ENCODE measurements at places on chromosomes 12 and 14. TPM values are rescaled to one million over a fixed set of nuclear protein-coding genes. Genes with fewer than 3 reads are reported as not detected.
A peak's percentile ranks its signal among the peaks of the same experiment; 100 is the strongest.

- no peak overlapping the region for H3K4me3 ChIP-seq
- no peaks in the 10 kb centered on the region for H3K4me1 ChIP-seq
- no peak overlapping the region for H3K27ac ChIP-seq
- H3K36me3 ChIP-seq: no peaks in the 10 kb centered on the region
- H3K27me3 ChIP-seq: peaks cover 6% of the 10 kb centered on the region
Measured at GRCh38 chr12:104582739-104583138, 126.0 kb downstream of the CHST11 start.

GRCh38 chr14:92348154-92348553 lies 25.2 kb downstream of the SLC24A4 start:
- H3K4me1 ChIP-seq: no peaks in the 10 kb centered on the region
- no peak overlapping the region for H3K27ac ChIP-seq
- peak; percentile 18 for DNase-seq
- peaks cover 27% of the 10 kb centered on the region for H3K27me3 ChIP-seq
- H3K4me3 ChIP-seq: no peak overlapping the region

DNA sequence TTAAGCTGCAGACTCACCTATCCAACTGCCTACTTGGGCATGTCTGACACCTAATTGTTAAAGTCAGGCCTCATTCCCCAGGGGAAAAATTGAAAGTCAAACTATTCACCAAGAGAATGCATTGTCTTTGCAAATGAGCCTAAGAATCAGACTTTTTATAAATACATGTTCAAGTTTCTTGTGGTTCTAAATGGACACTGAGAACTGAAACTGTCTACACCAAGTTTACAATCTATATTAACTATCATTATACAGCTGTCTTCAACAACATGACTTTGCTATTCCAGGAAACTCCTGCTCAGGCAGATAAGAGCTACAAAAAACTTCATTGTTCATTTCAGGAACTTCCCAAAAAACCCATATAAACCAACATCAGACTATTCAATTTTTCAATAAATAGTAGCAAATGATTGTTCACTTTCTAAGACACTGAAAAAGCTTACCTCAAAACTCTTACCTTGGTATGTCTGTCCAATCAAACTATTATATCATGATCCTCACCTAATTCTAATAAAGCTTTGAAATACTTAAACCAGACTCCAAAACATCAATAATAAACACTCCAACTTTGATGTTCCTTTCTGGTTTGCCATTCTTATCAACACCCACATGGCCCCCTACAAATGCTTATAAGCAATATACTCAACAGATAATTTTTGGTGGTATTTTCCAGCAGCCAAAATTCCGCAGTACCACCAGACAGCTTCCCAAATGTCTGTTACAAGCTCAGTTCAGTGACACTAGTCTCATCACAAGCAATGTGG lies 24.2 kb downstream of the CDK17 start:
- no peaks in the 10 kb centered on the region for H3K27me3 ChIP-seq
- H3K4me1 ChIP-seq: no peaks in the 10 kb centered on the region
- no peak overlapping the region for H3K27ac ChIP-seq
- no peak overlapping the region for H3K4me3 ChIP-seq

DNA sequence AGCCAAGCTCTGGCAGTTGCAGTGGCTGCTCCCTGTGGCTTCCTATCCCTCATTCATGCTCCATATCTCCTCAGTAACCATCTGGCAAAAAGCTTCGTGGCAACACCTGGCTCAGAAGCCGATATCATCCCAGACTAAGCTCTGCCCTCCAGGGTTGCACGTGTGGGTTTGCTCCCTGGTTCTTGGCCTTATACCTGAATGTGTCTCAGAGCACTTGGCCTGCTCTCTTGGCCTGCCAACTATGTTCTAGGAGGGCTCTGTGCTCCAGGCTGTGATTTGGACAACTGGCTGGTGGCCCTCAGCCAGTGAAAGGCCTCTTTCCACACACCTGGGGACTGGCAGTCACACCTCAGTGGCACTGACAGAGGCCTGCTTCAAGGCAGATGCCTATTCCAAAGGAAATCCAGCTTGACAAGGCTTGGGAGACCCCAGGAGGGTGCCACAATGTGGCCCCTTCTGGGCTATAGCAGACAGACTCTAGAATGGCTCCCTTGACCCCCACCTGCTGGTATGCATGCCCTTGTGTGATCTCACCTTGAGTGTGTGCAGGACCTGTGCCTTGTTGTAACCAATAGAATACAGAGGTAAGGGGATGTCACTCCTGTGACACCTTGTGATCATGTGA lies 10.5 kb downstream of the PLD4 start:
- H3K4me1 ChIP-seq: peaks cover 10% of the 10 kb centered on the region
- H3K27ac ChIP-seq: no peak overlapping the region
- H3K4me3 ChIP-seq: no peak overlapping the region
- no peak for DNase-seq

DNA sequence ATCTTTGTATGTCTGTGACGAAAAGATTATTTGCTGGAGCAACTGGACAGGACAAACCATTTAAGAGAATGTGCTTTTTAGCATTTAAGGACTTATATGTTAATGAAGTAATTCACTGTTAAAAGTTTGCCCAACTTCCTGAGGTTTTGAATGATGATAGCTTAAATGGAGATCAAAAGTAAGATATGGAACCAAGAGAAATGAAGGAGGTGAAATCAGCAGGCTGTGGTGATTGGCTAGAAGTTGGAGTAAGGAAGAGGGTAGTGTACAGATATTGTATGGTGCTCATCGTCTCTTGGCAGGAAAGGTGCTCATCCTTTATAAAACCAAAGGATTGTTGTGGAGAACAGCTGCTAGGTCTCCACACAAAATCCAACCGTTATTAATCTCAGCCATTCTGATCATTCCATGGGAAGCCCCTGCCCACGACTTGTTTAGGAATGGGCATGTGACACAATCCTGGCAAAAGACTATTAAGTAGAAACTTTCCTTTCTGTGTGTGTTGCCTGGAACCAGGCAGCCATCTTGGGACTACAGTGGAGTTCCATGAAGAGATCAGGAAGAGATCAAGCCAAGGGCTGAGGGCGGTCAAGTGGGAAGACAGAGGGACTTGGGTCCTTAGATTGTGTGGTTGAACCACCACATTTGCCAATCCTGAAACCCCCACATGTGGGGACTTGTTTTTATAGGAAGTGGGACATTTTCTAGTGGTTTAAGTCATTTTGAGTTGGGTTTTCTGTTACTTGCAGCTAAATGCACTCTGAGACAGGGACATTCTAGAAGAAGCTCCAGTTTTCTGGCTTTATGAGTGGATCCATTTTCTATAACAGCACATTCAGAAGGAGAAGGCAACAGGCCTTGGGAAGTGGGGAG lies 56.8 kb upstream of the CHST11 start:
- no peak overlapping the region for H3K27ac ChIP-seq
- H3K4me1 ChIP-seq: no peaks in the 10 kb centered on the region
- no peaks in the 10 kb centered on the region for H3K27me3 ChIP-seq
- H3K36me3 ChIP-seq: no peaks in the 10 kb centered on the region
- H3K4me3 ChIP-seq: no peak overlapping the region

DNA sequence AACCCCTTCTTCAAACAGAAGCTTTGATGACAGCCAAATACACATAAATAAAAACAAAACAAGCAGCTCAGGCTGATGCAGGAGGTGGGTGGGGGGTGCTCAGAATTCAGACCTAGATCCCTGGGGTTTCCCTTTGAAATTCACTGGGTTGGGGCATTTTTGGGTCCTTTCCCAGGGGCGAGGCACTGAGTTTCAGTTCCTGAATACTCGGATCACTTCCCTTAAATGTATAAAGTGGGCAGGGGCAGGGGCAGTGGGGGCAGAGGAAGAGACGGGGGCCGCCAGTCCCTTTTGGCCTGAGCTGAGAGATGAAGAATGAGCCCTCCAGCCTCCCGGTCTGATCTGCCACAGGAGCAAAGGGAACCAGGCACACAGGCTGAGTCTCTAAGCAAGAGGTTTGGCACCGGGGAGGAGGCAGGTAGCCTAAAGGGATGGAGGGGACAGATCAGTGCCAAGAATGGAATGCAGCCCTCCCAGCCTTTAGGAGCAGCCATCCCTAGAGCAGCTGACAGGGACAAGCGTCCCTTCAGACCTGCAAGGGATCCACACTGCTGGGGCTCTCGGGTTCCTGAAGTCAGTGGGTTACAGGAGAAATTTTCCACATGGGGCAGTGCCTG lies 20.3 kb downstream of the KDM2B start:
- H3K27ac ChIP-seq: no peak overlapping the region
- no peak for DNase-seq
- peaks cover 2% of the 10 kb centered on the region for H3K36me3 ChIP-seq
- H3K4me3 ChIP-seq: no peak overlapping the region

GRCh38 chr14:66939409-66939808 lies 249.8 kb upstream of the GARIN2 start:
- H3K27me3 ChIP-seq: no peaks in the 10 kb centered on the region
- no peaks in the 10 kb centered on the region for H3K4me1 ChIP-seq
- H3K27ac ChIP-seq: no peak overlapping the region
- H3K36me3 ChIP-seq: peaks cover 7% of the 10 kb centered on the region
- no peak overlapping the region for H3K4me3 ChIP-seq

LRRC10 gene
- polyA plus RNA-seq: not detected

DNA sequence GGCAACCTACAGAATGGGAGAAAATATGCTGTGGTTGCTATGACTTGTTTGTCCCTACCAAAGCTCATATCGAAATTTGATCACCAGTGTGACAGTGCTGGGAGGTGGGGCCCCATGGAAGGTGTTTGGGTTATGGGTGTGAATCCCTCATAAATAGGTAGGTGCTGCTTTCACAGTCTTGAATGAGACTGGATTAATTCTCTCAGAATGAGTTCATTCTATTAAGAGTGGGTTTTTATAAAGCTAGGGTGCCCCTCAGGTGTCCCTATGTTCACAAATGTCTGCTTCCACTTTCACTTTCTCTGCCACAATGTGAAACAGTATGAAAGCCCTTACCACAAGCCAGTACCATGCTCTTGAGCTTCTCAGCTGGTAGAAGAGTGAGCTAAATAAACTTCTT lies 133.5 kb downstream of the CPNE8 start:
- no peaks in the 10 kb centered on the region for H3K4me1 ChIP-seq
- H3K4me3 ChIP-seq: no peak overlapping the region
- H3K27ac ChIP-seq: no peak overlapping the region
- no peak for DNase-seq
- no peaks in the 10 kb centered on the region for H3K36me3 ChIP-seq

DNA sequence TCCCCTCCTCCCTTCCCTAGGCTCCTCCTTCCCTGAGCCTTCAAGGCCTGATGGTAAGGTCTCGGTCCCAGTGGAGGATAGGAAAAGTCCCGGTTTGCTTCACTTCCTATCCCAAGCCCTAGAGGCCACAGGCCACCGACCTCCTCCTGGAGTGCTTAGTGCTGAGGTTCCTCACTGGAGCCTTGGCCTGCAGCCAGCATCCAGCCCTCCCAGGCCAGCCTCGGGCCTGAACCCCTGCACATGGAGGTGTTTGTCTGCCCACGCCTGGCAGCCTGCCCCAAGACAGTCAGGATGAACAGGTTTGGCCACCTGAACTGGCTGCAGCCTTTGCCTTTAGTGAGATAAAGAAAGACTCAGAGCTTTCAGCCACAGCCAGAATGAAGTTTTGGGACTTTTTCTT lies 15.8 kb upstream of the KRT7 start:
- no peak overlapping the region for H3K4me3 ChIP-seq
- H3K27ac ChIP-seq: no peak overlapping the region
- H3K36me3 ChIP-seq: no peaks in the 10 kb centered on the region
- H3K4me1 ChIP-seq: peaks cover 28% of the 10 kb centered on the region

GRCh38 chr12:9273276-9273675 lies 65.1 kb upstream of the PZP start:
- H3K36me3 ChIP-seq: no peaks in the 10 kb centered on the region
- H3K4me1 ChIP-seq: no peaks in the 10 kb centered on the region
- H3K27me3 ChIP-seq: no peaks in the 10 kb centered on the region
- H3K27ac ChIP-seq: no peak overlapping the region

GRCh38 chr14:91396959-91397815 lies 20.4 kb downstream of the CCDC88C start:
- H3K27ac ChIP-seq: peak overlapping the region; percentile 47
- H3K4me3 ChIP-seq: no peak overlapping the region
- DNase-seq: peak; percentile 91
- no peaks in the 10 kb centered on the region for H3K27me3 ChIP-seq
- no peaks in the 10 kb centered on the region for H3K36me3 ChIP-seq

DNA sequence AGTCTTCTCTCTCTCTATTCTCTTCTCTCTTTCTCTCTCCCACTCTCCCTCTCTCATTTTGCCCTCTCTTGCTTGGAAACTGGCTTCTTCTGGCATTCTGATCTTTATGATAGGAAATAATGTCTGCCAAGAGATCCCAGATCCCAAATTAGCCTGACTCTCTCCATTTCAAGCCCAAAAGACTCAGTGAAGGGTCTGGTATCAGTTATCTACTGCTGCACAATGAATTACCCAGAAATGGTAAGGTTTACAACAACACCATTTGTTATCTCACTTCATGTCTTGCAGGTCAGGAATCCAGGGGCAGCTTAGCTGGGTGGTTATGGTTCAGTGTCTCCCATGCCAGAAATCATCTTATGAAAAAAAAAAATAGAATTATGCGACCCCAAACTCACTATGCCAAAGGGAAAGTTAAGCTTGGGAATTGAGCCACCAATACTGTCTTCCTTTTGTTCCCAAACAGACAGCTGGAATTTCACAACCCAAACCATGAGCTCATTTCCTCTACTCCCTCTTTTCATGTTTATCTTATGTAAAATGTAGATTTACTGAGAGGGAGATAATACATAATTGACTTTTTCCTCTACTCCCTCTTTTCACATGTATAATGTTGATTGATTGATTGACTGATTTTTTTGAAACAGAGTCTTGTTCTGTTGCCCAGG lies 67.8 kb upstream of the FICD start:
- H3K4me3 ChIP-seq: no peak overlapping the region
- H3K36me3 ChIP-seq: no peaks in the 10 kb centered on the region
- H3K27me3 ChIP-seq: no peaks in the 10 kb centered on the region
- H3K4me1 ChIP-seq: no peaks in the 10 kb centered on the region
- no peak for DNase-seq

GRCh38 chr14:84707830-84708229 lies 822.1 kb upstream of the FLRT2 start:
- no peaks in the 10 kb centered on the region for H3K36me3 ChIP-seq
- H3K4me3 ChIP-seq: no peak overlapping the region
- no peaks in the 10 kb centered on the region for H3K27me3 ChIP-seq
- DNase-seq: no peak

DNA sequence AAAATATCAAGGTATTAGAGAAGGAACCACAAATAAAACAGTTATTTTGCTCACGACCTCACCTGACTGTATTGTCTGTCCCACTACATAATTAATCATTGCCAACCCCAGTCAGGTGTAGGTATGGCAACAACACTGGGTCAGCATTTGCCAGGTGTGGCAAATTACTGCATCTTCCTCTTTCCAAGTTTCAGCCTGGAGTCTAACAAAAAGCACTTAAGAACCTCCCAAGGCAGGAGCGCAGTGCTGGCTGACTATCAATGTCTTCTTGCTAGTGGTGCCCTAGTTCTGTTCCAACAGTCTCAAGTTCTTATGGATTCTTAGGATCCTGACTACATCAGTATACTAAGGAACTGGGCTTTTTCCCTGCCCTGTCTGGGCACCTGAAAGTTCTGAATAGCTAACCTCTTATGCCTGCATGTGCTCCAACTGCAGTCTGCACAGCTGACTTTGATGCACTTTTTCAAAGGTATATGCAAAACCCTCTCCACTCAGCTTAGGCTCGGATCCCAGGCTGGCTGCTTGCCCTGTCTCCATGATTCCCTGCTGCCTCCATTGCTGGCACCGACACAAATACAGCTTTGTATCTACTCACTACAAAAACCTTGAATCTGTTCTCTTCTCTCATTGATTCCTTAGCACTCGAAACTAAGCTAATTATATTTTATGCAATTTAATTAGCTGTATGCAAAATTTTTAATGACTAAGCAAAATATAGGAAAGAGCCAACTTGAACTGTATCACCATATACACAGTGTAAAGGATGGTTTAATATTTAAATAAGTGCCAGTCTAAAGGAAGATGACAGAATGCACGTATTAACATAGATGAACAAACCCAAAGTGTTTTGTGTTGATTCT lies 113.3 kb downstream of the PRKD1 start:
- DNase-seq: no peak
- no peaks in the 10 kb centered on the region for H3K27me3 ChIP-seq
- no peaks in the 10 kb centered on the region for H3K36me3 ChIP-seq
- H3K4me3 ChIP-seq: no peak overlapping the region

MYO1H gene
- polyA plus RNA-seq: 1.0 TPM

EML5 gene
- 6.2 TPM for polyA plus RNA-seq

All from large intestine (tissue), 12 donors.